GM12865 (cell line): ENCODE measurements at places on chromosomes 1 and 21.

DNA sequence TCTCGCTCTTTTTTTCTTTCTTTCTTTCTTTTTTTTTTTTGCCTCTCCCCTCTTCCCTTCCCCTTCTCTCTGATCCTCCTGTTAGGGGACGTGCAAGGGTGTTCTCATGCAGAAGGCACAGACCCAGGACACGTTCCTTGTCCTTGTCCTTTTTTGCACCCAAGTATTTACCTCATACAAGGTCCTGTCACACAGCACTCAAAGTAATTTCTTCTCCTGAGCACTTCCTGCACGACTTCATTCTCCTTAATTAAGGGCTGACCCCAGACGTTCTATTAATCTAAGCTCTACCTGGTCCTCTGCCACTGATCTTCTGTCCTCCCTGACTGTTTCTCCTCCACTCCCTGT lies 424 bp upstream of the PCNX2 start:
- DNase-seq, result no peak

DNA sequence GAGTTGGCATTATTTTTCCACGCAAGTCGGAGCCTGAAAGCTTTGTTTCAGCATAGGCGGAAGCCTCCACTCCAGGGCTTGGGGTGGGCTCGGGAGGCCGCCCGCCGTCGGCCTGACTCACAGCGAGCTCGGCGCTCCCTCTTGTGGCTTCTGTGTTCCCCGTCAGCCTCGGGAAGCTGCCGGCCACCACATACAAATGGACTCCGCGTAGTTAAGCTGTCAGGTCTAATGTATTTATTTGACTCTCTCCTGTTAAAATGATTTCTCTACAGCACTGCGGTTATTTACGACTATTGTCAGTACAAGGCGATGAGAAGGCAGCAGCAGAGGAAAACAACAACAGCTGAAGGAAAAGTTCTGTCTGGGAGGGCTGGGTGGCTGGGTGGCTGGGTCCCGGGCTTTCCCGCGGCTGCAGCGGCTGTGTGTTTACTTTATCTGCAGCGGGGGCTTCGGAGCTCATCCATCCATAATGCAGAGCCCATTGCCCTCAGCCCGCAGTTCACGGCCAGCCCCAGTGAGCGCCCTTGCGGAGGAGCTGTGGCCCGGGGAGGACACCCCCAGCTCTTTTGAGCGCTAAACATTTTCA lies 375.7 kb upstream of the CAMK1G start:
- DNase-seq, result peak; percentile 82

DNA sequence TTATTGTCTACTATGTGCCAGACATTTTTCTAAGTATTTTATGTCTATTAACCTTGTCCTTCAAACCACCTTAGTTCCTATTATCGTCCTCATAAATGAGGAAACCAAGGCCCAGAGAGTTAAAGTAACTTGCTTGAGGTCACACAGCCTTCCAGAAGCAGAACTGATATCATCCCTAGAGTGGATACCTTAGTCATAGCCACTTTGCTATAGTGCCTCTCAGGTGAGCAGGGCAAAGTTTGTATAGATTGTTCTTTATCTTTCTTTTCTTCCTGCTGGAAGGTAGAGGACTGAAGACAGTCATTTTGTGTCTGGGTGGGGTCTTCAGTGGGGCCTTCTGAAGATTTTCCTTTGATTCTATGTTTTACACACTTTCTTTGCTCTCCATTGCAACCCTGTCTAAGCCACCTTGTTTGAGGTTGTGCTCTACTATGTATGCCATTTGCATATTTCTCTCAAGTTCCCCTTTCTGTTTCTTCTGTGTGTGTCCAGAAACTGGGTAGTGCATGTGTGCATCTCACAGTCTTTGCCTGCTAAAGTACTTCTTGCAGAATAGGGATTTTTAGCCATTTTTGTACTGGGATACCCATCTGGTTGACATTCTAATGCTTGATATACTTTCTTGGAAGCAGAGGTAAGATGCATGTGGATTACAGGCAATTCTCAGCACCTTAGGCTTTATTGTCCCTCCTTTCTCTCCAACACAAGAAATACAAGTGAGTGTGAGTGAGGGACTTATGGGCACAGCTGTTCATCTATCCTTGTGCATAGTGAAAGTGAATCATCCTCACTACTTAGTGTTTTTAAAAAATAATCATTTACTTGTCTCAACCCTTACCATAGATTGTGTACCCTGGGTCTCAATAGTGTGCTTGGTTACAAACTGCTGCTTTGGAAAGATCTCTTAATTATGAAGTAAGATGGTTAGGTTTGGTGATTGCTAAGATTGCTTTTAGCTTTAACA lies 207.6 kb upstream of the HMCN1 start:
- peak; percentile 61 for DNase-seq

- DNase-seq, result no peak
Measured at GRCh38 chr1:160907976-160908375, 23.0 kb upstream of the ITLN1 start.

- DNase-seq, result no peak
Measured at GRCh38 chr1:165279882-165280281, 76.6 kb downstream of the LMX1A start.

GRCh38 chr21:34182436-34182835 lies 109.1 kb downstream of the MRPS6 start:
- DNase-seq, result no peak

GRCh38 chr1:15011661-15012060 lies 141.9 kb upstream of the TMEM51 start:
- no peak for DNase-seq

DNA sequence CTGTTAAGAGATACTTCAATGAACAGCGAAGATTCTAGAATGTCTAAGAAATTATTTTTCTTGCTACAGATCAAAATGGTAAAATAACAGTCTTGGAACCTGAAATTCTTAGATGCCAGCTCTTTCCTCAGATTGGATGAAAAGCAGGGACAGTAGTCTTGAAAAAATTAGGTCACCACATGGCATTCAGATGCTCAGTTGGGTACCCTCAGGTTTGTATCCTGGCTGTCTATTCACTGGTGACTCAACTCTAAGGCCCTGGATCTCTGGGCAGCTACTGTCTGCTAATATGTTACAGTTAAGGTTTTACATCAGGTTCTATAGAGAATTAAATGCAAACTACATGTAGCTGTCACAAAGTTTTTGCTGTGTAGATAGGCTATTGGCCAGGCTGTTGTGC lies 528.9 kb upstream of the ADAMTS5 start:
- no peak for DNase-seq

GRCh38 chr1:66371233-66372005 lies 162.5 kb upstream of the SGIP1 start:
- peak; percentile 74 for DNase-seq

DNA sequence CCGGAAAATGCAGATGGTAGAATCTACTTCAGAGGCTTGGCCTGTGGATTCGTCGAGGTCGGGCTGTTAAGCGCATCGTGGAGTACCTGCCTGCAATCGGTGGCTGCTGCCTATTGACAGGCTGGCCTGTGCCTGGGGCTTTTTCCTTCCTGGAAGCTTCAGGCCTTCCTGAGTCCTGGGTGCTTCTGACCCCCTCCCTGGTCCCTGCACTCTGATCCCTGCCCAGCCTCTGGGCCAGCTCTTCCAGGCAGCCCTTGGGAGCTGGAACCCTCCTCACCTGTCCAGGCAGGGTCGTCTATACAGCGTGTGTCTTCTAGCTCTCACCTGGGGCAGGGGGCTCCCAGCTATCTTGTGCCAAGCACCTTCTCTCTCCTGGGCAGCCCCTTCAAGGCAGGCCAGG lies 40.0 kb upstream of the TNFRSF1B start:
- no peak for DNase-seq

- peak; percentile 52 for DNase-seq
Measured at GRCh38 chr1:235910357-235911299, 43.9 kb upstream of the LYST start.
